ENCODE measurements at places on chromosomes 1 and 21.

DNA sequence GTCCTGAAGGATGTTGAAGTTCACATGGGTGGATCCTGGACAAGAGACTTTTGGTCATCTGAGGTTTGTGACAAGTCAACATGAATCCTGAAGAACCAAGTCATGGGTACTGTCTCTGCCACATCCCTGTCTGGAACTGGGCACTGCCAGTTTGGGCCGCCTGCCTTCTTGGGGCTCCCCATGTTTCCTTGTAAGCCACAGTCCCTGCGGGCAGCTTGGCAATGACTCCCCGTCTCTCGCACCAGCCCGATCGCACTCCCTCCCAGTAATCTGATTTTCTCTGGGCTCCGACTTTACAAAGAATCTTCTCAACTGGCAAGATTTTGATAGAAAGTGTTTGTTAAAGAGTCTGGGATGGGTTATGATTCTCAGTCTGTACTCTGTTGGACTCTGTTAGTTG lies 80.4 kb downstream of the DDX20 start:
- DNase-seq = no peak

DNA sequence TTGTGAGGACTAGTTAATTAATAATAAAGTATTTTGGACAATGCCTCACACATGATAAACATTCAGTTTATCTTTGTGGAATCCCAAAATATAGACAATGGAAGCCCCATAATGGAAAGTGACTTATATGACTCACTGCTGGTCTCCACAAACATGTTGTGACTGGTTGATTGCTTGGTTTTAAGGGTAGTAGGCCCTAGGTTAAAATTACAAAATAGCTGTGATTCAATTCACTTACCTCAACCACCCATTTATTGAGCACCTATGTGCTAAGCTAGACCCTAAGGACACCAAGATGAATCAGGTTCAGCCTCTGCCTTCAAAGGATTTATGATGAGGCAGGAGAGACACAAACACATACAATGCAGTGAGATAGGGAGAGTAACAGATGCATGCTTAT lies 42.4 kb downstream of the KANK4 start:
- no peak for DNase-seq

- no peak for DNase-seq
Measured at GRCh38 chr1:67838180-67838910, 5.1 kb upstream of the GNG12 start.

DNA sequence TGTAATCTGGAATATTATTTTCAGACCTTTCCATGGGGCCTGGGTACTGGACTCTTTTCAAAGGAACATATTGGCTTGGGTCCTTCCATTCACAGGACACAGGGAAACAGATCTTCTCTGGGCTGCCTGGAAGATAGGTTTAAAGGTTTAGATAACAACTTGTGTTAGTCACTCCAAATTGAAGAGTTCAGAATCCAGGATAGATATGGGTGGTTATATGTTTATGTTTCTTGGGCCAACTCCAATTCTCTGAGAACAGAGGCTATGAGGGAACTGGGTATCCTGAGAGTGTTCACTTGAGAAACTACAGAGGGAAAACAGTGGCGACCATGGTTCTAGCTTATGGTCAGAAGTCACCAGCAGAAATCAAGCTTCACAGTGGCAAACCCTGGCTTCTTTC lies 8.7 kb upstream of the PIGM start:
- no peak for DNase-seq

DNA sequence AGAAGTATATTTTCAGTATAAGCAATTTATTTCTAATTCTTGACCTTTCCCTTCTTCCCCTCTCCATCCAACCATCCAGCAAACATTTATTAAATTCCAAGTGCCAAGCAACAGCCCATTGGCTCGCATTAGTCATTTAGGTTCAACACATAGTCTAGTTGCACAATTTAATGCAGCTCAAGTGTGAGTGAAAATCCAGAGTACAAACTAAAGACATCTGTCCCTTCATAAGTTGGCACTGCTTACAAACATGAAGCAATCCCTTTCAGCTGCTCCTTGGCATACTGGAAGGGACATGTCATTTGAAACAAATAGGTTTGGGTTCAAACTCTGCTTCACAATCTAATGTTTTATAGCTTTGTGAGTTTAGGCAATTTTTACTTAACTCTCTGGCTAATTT lies 10.7 kb downstream of the CASQ2 start:
- DNase-seq = no peak

DNA sequence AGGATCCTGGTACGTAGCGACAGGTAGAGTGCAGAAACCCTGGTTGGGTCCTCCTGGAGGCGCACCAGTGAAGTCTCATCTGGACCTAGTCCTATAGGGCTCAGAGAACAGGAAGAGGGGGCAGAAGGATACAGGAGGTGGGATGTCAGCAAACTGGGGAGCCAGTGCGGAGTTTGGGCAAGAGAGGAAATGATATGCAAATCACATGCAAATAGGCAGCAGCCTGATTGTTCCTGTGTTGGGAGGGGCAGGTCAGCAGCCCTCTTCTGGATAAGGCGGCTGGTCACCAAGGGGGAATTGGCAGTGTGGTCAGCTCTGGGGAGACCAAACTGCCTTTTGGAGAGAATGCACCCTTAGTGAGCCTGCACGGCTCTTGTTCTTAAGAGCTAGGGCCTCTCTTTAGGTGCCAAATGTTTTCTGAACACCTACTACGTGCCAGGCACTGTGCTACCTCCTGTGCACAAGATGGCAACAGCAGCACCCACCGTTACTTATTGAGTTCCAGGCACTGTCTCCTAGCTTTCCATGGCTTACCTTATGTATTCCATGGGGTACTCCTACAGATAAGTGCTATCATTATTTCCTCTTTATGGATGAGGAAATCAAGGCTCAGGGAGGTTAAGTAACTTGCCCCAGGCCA lies 18.1 kb upstream of the PADI3 start:
- DNase-seq = no peak

DNA sequence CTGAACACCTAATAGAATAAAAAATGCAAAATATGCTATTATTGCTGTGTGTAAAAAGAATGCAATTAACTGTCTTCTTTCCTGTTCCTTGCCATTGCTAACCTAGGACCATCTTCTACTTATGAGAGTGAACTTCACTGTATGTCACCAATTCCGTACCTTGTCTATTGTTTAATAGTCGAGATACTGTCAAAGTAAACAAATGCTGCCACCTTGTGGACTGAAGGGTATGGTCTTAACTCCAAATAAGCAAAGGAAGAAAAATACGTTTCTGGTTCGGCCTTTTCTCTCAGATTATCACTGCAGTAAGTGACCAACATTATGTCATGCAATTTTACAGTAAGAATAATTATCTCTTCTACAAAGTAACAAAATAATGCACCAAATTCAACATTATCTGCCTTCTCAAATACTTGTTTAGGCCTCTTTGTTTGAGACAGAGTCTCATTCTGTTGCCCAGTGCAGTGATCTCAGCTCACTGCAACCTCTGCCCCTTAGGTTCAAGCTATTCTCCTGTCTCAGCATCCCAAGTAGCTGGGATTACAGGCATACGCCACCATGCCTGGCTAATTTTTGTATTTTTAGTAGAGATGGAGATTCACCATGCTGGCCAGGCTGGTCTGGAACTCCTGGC lies 133.4 kb downstream of the COP1 start:
- no peak for DNase-seq

GRCh38 chr1:86464819-86465218 lies 3.9 kb upstream of the CLCA1 start:
- DNase-seq = no peak

- no peak for DNase-seq
Measured at GRCh38 chr1:116409751-116410191, 36.7 kb downstream of the ATP1A1 start.

GRCh38 chr1:17370618-17371017 lies 1.4 kb upstream of the PADI6 start:
- DNase-seq = no peak

- DNase-seq = no peak
Measured at GRCh38 chr1:234925440-234926263, 203.0 kb downstream of the TOMM20 start.

DNA sequence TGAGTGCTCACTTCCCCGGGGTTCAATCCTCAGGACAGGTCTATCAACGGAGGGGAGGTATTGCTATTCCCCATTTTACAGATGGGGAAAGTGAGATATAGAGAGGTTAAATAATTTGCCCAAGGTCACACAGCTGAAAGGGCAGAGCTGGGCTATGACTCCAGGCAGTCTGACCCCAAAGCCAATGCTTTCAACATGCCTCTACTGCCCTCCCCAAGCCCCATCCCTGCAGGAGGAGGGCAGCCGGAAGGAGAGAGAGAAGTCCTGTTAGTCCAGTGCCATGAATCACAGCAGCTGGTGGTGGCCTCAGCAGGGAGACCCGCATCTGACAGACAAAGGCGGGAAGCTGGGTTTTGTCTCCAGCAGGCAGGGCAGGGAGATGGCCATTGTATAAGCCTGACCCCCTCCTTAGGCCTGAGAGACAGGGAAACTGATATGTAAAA lies 20.0 kb upstream of the CLIC4 start:
- no peak for DNase-seq
